ENCODE measurements at places on chromosomes 2 and 18.

GRCh38 chr2:161172901-161173540 lies 12.8 kb downstream of the TANK start:
- DNase-seq, result no peak

GRCh38 chr2:33238111-33238510 lies 238.3 kb upstream of the RASGRP3 start:
- DNase-seq, result no peak

GRCh38 chr2:205696331-205696926 lies 14.1 kb downstream of the NRP2 start:
- DNase-seq, result no peak

- DNase-seq, result no peak
Observed at GRCh38 chr2:106147665-106148064, 46.4 kb downstream of the UXS1 start.

DNA sequence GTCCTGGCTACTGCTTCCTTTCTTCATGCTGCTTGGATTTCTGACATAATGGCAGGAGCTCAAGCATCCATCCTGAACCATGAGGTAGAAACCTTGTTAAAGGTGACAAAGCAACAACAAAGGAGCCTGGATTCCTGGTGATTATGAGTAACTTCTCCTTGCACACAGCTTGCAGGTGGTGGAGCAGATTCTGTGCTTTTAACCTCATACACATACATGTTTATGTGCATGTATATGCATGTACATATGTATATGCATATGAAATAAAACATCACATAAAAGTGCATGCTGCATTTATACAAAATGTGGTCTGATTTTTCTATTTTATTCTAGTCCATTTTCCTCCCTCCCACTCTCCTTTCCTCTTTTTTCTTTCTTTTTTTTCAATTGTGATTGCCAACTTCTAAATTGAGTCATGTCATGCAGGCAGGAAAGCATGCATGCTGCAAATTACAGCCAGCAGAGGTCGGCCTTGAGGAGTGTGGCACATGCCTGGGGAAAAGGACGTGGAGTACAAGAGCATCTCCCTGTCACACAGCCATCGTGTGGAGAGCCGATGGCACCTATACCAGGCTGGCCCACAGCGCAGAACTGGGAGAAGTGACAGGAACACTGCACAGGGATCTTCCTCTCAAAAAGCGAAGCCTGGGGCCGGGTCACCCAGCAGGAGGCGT lies 17.9 kb downstream of the LCT start:
- no peak for DNase-seq

DNA sequence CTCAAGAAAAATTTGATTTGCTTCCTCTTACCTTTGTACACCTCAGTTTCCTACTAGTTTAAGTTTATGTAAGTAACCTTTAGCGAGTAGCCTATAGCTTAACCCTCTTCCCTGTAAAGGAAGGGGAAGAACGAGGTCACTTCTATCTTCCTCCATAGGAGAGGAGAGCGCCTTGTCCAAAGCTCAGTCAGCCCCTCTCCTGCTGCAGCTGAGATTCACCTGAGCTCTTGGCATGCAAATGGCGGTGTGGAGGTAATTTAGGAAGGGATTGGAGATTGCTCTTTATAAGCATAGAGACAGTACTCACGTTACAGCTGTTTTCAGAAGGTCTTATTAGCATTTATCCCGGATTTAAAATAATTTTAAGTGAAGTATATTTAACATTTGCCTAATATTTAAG lies 27.8 kb upstream of the SERPINB12 start:
- no peak for DNase-seq

DNA sequence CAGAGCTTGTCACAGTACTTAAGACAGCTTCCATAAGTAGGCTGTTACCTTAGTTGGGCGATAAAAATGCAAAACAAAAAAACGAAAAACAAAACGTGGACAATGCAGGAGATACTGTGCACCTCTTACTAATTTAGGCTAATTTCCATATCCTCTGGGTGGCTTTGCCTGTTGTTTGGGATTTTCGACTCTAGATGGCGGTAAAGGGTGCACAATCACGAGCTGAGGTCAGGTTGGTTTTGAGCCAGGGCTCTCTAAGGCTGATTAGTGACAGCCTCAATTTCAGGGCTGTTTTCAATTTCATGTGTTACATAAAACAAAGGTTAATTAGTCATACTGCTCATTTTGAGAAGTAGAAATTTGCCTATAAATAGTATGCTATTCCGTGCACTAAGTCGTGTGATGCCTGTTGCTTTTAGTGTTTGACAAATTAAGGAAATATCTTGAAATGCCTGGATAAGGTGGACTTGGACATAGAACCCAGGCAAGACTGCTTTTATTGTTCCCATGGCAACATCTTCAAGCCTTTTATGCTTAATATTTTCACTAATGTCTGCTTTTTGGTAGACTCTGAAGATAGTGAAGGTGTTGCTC lies 493.1 kb downstream of the SOCS6 start:
- DNase-seq, result peak; percentile 3

GRCh38 chr2:141806090-141806489 lies 324.7 kb downstream of the LRP1B start:
- DNase-seq, result no peak

GRCh38 chr2:152407204-152407721 lies 72.3 kb downstream of the FMNL2 start:
- no peak for DNase-seq

DNA sequence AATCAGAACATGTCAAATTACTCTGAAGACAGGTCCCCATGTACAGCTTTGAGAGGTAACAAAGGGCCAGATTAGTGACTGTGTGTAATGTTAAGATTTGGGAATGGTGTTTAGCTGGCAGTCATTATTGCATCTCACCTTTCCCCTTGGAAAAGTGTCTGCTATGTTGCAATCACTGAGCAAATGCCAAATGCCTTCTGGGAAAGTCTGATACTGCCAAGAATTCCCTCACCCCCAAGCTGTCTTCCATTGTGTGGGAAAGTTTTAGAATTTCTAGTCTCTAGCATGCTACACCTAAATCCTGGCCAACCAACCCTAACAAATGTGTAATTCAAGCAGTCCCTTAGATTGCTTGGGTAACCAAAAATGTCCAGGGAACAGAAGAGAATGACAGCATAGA lies 13.6 kb upstream of the PELI1 start:
- no peak for DNase-seq

GRCh38 chr2:25243995-25244394 lies 75.6 kb upstream of the POMC start:
- no peak for DNase-seq

- no peak for DNase-seq
Observed at GRCh38 chr18:62026586-62026985, 133.8 kb upstream of the RNF152 start.

DNA sequence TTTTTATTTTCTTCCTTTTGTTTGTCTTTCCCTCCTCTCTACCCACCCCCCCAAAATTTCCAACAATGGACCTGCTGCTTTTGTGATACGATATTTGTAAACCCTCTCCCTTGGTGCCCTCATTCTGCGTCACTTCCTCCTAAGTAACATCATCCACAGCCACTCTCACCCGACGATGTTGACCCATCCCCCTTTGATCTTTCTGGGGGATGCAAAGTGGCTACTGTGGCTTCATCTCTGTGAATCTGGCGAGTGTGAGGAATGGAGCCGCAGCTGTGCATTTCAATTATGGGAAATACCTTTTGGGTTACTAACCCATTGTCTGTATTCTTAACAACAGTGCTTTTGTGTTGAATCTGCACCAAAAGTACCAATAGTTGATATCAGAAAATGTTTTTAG lies 19.4 kb downstream of the ANTXR1 start:
- no peak for DNase-seq

- DNase-seq, result no peak
Observed at GRCh38 chr2:178163395-178163794, 30.9 kb upstream of the OSBPL6 start.

GRCh38 chr18:55497825-55498403 lies 90.1 kb downstream of the TCF4 start:
- DNase-seq, result no peak

DNA sequence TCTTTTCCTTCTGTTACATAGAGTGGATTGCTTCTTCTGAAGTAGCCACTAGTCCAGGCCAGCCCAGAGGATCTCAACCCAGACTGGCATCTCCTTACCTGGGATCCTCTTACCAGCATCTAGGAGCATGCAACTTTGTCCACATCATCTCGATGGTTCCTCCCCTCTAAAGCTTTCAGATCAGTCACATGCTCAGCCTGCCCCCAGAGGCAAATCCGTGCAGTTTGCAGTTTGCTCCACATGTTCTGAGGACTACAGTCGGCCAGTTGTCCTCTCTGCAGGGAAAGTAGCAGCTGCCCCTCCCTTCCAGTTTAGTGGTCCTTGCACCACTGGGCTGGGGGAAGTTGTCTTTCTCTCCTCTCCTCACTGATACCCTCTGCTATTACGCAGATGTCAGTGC lies 259.8 kb upstream of the APCDD1 start:
- DNase-seq, result no peak

DNA sequence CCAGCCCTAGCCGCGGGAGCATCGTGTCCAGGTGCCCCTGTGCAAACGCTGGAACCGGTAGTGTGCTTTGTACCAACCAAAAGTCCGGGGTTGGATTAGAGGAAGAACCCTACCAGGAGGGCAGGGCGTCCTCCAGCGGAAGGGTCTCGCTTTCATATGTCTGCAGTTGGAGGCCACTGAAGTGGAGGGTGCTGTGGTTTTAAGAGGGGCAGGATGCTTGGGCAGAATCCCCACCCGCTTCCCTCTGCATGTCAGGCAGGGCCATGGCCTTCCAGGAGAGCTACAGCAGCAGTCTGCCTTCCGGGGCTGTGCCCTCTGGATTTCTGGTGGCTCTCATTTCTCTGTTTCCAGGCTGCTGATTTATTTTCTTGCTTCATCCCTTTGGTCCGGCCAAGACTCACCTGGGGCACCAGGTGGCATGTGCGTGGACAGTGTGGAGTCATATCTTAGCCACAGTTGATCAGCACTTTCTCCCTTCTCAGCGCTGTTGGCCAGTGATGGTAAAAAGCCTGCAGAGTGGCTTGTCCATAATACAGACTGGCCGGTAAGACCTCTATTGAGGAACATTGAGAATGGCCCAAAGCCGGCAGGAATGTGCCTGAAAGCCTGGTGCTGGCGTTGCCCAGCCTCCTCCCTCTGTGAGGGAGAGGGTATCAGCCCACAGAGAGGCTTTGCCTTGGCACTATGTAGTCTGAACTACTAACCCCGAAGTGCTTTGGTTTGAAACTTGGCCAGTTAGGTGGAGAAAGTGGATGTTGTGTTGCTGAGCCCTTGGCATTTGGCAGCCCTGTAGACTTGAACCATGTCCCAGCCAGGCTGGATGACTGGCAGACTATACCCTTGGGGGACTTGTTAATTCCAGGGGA lies 1.8 kb downstream of the AGAP1 start:
- no peak for DNase-seq

DNA sequence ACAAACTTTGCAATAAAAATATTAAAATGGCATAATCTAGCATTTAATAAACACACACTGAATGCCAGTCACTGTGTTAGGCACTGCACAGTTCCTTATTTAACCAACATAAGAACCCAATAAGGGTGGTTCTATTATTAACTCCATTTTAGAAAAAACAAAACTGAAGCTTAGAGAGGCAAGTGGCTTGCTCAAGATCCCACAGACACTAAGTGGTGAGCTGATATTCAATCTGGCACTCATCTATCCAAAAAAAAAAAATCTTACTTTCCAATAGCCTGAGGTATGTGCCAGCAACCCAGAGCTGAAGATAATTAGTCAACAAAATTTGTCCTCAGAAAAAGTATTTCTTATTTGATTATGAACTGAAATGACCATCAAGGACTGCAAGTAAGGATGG lies 799 bp downstream of the CYTIP start:
- DNase-seq, result no peak

- no peak for DNase-seq
Observed at GRCh38 chr2:44970846-44971450, 29.4 kb downstream of the SIX3 start.

DNA sequence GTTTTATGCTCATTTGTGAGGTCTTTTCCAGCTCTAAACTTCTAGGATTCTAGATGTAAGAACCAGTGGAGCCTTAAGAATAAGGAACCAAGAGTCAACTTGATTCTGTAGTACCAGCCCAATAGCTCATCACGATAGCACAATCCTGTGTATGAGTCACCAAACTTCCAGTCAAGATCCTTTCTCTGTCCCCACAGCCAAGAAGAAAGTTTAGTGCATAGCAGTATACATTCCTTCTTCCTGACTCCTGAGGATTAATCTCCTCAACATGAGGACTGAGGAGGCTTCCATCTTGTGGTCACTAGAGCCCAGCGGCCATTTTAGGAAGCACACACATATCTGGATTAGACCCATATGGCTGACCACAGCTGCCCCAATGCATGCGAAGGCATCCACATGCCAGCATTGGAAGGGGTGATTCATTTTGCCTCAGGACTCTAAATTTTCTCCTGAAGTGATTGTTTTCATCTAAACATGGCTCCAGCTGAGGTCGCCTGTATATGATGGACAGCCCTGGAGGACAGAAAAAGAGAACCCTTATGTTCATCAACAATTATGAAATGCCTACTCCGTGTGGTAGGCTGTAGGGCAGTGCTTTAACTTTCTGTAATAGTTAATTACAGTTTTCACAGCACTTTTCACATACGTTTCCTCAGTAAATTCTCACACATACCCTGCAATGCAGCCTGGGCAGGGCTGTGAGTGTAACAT lies 53.5 kb downstream of the RASGRP3 start:
- no peak for DNase-seq

GRCh38 chr18:76766429-76766828 lies 55.9 kb upstream of the ZNF236 start:
- DNase-seq, result no peak

GRCh38 chr2:43542285-43542933 lies 53.4 kb downstream of the THADA start:
- peak; percentile 6 for DNase-seq

DNA sequence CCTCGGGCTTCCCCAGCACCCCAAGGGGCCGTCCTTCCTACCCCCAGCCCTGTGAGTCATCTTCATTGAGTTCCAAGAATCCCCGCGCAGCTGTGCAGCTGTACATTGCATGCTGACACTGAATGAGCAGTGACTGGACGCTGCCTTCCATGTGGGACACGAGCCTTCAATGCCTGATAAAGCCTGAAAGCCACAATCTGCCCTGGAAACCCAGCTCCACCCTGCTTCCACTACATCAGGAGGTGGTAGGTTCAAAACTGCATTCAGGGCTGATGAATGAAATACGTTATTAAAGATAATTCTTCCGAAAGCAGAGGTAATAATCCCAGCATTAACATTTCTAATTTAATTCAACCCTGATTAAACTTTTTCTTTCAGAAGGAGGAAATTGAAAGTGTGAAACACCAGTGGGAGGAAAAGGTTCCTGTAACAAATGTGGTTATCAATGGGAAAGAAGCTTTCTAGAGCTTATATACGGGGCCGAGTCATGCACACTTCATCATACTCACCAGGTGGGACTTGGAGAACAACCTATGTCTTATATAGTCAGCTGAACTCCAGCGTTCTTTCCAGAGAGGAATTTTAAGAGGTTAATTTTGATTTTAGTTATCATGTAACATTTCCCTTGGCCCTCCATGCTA lies 360.1 kb downstream of the LPIN1 start:
- peak; percentile 23 for DNase-seq
